Esophagus squamous epithelium (tissue), 5 donors: ENCODE measurements at places on chromosomes 16 and 17.

- no peak for DNase-seq
- H3K36me3 ChIP-seq: no peaks in the 10 kb centered on the region
- no peak overlapping the region for H3K27ac ChIP-seq
These were observed 67.1 kb downstream of the CLEC18A start for GRCh38 chr16:70018254-70018653.

GRCh38 chr17:80408872-80409271 lies 6.1 kb upstream of the ENDOV start:
- H3K4me3 ChIP-seq: no peak overlapping the region
- no peak for DNase-seq
- H3K27me3 ChIP-seq: no peaks in the 10 kb centered on the region
- no peaks in the 10 kb centered on the region for H3K4me1 ChIP-seq
- H3K36me3 ChIP-seq: no peaks in the 10 kb centered on the region
- H3K27ac ChIP-seq: no peak overlapping the region

DNA sequence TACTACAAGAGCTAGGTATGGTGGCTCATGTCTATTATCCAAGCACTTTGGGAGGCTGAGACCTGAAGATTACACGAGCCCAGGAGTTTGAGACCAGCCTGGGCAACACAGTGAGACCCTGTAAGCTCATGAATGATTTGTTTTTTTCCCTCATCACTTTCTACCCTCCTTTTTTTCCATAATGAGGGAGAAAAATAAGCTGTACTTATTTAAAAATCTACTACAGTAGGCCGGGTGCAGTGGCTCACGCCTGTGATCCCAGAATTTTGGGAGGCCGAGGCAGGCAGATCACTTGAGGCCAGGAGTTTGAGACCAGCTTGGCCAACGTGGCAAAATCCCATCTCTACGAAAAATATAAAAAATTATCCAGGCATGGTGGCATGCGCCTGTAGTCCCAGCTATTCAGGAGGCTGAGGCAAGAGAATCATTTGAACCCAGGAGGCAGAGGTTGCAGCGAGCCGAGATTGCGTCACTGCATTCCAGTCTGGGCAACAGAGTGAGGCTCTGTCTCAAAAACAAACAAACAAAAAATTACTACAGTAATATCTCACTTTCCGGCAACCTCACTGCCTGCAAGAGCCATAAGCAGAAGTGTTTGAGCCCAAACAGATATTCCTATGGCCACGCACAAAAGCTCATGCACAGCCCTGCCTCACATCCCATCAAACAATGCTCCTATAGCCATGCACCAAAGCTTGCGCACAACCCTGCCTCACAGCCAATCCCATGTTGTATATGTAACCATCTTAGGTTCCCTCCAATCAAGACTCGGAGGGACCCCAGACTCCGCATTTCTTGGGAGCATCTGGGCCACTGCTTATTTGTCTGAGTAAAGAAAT lies 37.4 kb downstream of the TK2 start:
- peak overlapping the region; percentile 74 for H3K27ac ChIP-seq
- no peak for DNase-seq
- peaks cover 78% of the 10 kb centered on the region for H3K4me1 ChIP-seq
- H3K27me3 ChIP-seq: no peaks in the 10 kb centered on the region

GRCh38 chr16:73848993-73849392 lies 447.6 kb upstream of the PSMD7 start:
- no peaks in the 10 kb centered on the region for H3K36me3 ChIP-seq
- H3K4me1 ChIP-seq: no peaks in the 10 kb centered on the region
- H3K27me3 ChIP-seq: no peaks in the 10 kb centered on the region
- no peak for DNase-seq

DNA sequence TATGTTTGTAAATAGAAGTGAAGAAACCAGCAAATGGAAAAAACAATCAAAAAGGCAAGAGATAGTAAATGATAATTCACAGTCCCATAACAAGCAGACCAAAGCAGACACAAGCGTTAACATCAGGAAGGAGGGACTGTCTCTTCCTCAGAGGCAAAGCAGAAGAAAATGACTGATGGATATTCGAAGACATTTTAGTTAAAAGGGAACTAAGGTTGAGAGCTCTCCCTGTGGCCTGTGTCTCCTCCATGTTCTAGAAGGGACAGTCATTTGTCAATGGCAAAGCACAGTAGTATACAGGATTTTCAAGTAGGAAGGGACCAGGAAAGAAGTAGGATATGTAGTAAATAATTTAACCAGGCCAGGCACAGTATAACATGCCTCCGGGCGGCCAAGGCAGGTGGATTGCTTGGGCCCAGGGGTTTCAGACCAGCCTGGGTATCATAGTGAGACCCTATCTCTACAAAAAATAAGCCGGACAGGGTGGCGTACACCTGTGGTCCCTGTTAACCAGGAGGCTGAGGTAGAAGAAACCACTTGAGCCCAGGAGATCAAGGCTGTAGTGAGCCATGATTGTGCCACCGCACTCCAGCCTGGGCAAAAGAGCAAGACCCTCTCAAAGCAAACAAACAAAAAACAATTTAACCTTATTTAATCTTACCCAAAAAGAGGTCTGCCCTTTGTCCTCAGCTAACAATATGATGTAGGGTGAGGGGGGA lies 3.7 kb downstream of the ZDHHC7 start:
- peak overlapping the region; percentile 21 for H3K27ac ChIP-seq
- no peak overlapping the region for H3K4me3 ChIP-seq
- H3K27me3 ChIP-seq: no peaks in the 10 kb centered on the region
- H3K4me1 ChIP-seq: peaks cover 72% of the 10 kb centered on the region

GRCh38 chr17:48261297-48261880 lies 153.8 kb downstream of the SNX11 start:
- H3K36me3 ChIP-seq: no peaks in the 10 kb centered on the region
- no peaks in the 10 kb centered on the region for H3K4me1 ChIP-seq
- no peak overlapping the region for H3K4me3 ChIP-seq
- no peak overlapping the region for H3K27ac ChIP-seq
- DNase-seq: no peak

DNA sequence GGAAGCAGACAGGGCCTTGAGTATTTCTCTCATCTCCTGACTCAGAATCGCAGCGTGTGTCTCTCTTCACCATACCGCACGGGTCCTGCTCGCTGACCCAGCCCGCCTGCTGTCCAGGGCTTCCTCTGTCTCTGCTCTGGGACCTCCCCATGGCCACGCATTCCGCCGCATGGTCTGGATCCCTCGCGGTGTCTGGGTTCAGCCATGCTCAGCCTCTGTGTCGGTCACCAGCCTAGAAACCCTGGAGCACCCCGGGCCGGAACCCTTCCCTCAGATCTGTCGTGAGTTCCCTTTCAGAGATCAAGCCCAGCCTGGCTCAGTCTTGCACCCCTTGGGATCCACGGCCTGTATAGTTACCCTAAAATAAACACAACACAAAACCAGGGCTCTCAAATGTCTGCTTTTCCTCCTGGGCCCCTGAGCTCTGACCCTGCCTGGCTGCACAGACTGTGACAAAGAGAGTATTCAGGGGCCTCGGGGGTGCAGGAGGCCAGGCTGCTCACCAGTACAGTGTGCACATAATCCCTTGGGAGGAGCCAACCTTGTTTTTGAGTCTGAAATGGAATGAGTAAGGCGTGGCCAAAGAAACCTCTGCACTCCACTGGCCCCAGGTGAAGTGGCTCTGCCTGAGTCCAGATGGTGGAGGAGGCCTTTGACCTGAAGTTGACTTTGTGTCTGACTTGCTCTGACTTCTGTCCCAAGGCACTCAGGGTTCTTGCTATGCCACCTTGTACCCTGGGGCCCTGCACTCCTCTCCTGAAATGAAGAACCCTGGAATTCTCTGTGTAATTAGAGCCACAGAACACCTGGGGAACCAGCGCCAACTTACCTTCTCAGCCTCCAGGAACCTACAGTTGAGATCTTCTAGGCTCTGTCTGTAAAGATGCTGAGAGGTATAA lies 5.8 kb upstream of the SPIRE2 start:
- no peaks in the 10 kb centered on the region for H3K36me3 ChIP-seq
- H3K27me3 ChIP-seq: no peaks in the 10 kb centered on the region
- peaks cover 16% of the 10 kb centered on the region for H3K4me1 ChIP-seq
- H3K4me3 ChIP-seq: no peak overlapping the region

GRCh38 chr16:57755061-57755684 lies 19.6 kb downstream of the KATNB1 start:
- no peaks in the 10 kb centered on the region for H3K27me3 ChIP-seq
- H3K27ac ChIP-seq: no peak overlapping the region
- H3K4me3 ChIP-seq: no peak overlapping the region
- peaks cover 12% of the 10 kb centered on the region for H3K4me1 ChIP-seq
- DNase-seq: no peak

DNA sequence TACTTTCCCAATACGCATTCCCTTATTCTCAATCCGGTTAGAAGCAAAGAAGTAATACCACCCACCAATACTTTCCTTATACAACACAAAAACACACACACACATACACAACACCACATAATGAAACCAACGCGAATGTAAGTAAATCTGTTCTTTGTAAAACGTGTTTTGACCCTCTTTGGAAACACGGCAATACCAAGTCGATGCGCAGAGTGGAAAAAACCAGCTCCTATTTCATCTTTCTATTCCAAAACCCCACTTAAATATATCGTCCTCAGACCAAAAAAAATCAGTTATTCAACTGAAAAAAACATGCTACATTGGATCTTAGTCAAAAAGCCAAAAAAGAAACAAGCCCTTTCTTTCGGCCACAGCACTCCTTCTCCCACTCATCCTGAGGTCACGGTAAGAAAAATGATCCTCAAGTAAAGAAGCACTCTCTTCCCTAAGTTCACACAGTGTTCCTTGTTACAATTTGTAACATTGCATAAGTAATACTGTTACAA lies 31.0 kb upstream of the ARL4D start:
- H3K4me3 ChIP-seq: peak overlapping the region; percentile 60
- no peaks in the 10 kb centered on the region for H3K27me3 ChIP-seq
- H3K27ac ChIP-seq: peak overlapping the region; percentile 99
- H3K36me3 ChIP-seq: no peaks in the 10 kb centered on the region
- H3K4me1 ChIP-seq: peaks cover 38% of the 10 kb centered on the region
- no peak for DNase-seq

- H3K4me3 ChIP-seq: peak overlapping the region; percentile 65
- peaks cover 72% of the 10 kb centered on the region for H3K4me1 ChIP-seq
- DNase-seq: peak; percentile 82
- no peaks in the 10 kb centered on the region for H3K27me3 ChIP-seq
These were observed 3.4 kb downstream of the MAP2K3 start for GRCh38 chr17:21287703-21288449.

- DNase-seq: no peak
- peak overlapping the region; percentile 86 for H3K27ac ChIP-seq
- H3K4me3 ChIP-seq: peak overlapping the region; percentile 66
- peaks cover 69% of the 10 kb centered on the region for H3K4me1 ChIP-seq
These were observed 536 bp downstream of the TMC6 start for GRCh38 chr17:78127888-78128550.

GRCh38 chr17:49717371-49717861 lies 9.7 kb upstream of the SLC35B1 start:
- no peak overlapping the region for H3K27ac ChIP-seq
- H3K27me3 ChIP-seq: no peaks in the 10 kb centered on the region
- H3K36me3 ChIP-seq: peaks cover 9% of the 10 kb centered on the region
- peaks cover 5% of the 10 kb centered on the region for H3K4me1 ChIP-seq
- H3K4me3 ChIP-seq: no peak overlapping the region

GRCh38 chr16:53069772-53070171 lies 15.0 kb downstream of the CHD9 start:
- peaks cover 33% of the 10 kb centered on the region for H3K36me3 ChIP-seq
- peaks cover 60% of the 10 kb centered on the region for H3K4me1 ChIP-seq
- H3K4me3 ChIP-seq: no peak overlapping the region
- H3K27ac ChIP-seq: no peak overlapping the region
- no peak for DNase-seq
- H3K27me3 ChIP-seq: no peaks in the 10 kb centered on the region

GRCh38 chr17:29390851-29391631 lies 878 bp downstream of the TAOK1 start:
- H3K4me1 ChIP-seq: peaks cover 14% of the 10 kb centered on the region
- no peaks in the 10 kb centered on the region for H3K27me3 ChIP-seq
- DNase-seq: no peak

DNA sequence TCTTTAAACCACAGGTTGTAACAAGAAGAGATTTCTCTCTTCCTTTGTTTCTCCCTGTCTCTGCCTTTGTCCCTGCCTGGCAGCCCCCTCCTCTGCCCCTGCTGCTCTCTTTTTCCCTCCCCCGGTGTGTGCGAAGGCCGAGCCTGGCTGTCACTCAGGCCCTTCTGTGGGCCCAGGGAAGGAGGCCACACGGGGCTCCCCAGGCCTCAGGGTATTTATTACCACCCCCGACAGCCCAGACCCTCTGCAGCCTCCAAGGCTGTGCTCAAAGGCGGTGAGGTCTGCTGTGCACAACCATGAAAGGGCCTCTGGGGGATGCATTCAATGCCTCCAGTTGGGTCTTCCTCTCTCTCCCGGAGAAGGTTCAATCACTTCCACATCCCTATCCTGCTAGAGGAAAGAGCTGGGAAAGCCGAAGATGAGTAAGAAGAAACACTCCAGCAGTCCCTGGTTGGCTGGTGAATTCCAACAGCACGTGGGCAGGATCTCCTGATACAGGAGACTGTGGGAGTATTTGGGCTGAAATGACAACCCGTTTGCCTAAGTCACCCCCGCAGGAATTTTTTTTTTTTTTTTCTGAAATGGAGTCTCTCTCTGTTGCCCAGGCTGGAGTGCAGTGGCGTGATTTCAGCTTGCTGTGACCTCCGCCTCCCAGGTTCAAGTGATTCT lies 34.2 kb downstream of the ZNF423 start:
- H3K4me3 ChIP-seq: no peak overlapping the region
- no peaks in the 10 kb centered on the region for H3K27me3 ChIP-seq
- H3K27ac ChIP-seq: no peak overlapping the region
- no peaks in the 10 kb centered on the region for H3K36me3 ChIP-seq
- DNase-seq: no peak

DNA sequence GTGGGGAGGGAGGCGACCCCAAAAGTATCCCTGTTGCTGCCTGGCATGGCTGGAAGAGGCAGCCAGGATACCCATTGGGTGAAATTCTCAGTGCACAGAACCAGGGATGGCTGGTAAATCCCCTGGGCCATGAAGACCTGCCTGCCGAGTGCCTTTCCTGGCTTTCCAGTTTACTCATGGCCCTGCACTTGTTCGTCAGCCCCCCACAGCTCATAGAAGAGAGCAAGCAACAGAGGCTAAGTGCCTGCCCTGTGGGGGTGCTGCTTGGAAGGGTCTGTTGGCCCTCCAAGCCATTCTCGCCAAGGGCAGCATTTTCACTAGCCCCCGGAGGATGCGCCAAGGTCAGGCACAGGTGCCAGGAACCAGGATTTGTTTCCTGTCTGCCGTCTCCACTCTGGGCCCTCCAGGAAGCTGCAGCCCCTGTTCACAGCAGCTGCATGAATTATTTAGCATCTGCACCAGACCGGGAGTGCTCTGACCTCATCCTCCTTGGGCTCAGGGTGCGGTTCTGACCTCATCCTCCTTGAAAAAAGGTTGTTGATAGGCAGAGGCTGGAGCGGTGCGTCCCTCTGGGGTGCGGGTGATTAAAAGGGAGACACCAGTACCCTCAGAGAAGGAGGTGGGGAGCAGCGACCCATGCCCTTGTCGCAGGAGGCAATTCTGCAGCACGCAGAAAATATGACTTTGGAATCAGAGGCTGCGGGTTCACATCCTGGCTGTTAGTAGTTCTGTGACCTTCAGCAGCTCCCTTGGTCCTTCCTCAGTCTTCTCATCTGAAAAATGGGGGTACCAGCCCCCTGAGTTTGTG lies 14.2 kb upstream of the CD300A start:
- H3K4me3 ChIP-seq: no peak overlapping the region
- H3K27ac ChIP-seq: peak overlapping the region; percentile 80
- H3K4me1 ChIP-seq: peaks cover 21% of the 10 kb centered on the region
- H3K36me3 ChIP-seq: no peaks in the 10 kb centered on the region
- no peaks in the 10 kb centered on the region for H3K27me3 ChIP-seq

GRCh38 chr16:58299757-58300349 lies 5.0 kb upstream of the PRSS54 start:
- H3K4me1 ChIP-seq: no peaks in the 10 kb centered on the region
- DNase-seq: no peak
- no peaks in the 10 kb centered on the region for H3K27me3 ChIP-seq
- H3K36me3 ChIP-seq: no peaks in the 10 kb centered on the region
